Stimulated activated CD8-positive, alpha-beta memory T cell treated with anti-CD3 and anti-CD28 coated beads, Interleukin-4, amount 100 ng/mL, for 24 hours (primary cell): ENCODE measurements at places on chromosomes 2 and 18.
A peak's percentile ranks its signal among the peaks of the same experiment; 100 is the strongest.

DNA sequence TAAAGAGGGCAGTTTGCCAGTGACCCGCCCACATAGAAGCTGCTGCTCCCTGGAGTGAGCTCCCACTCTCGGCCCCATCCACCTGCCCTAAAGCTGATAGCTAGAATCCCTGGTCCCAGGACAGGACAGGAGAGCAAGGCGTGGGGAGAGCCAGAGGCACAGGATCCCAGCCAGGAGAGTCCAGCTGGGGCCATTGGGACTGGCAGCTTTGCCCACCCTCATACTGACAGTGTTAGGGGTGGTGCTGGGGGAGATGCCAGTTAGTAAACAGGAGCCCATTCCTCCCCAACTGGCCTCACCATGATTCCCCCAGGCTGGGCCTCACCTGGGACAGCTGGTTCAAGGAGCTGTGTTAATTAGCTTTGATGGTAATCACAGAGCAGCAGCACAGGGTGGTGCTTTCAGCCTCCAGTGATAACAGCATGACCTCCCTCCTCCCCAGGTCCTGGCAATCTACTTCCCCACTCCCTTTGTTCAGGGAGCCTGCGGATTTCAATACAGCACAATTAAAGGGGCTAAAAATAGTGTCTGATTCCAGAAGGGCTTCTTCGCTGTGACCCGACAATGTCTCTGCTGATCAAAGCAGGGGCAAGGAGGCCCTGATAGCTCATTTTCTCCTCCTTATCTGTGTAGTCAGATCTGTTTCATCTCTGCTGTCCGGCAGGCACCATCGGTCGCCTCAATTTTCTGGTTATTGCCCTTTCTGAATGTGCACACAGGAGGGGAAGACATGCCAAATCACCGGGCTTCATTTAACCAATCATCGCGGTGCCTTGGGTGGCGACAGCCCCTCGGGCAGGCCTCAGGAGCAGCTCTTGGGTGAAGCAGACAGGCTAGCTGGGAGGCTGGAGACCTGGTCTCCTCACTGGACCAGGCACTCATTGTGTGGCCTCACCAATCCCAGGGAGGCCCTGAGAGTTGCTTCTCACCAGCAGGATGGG, 119.9 kb upstream of the TEX51 start:
- DNase-seq = no peak

- DNase-seq = no peak
These were observed 385.2 kb downstream of the ARHGAP15 start for GRCh38 chr2:143514413-143514812.

DNA sequence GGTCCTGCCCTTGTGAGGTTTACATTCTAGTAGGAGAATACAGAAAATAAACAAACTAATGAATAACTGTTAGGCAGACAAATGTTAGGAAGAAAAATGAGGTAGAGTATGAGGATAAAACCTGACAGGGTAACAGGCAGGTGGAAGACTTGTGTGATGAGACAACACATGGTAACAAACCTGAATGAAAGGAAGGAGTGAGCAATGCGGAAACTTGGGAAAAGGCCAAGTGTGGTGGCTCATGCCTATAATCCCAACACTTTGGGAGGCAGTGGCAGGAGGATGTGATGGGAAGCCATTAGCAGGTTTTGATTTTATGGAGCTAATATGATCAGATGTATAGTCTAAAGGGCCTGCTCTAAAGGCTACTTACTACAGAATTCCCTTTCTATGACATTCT, 74.2 kb downstream of the INO80D start:
- no peak for DNase-seq

DNA sequence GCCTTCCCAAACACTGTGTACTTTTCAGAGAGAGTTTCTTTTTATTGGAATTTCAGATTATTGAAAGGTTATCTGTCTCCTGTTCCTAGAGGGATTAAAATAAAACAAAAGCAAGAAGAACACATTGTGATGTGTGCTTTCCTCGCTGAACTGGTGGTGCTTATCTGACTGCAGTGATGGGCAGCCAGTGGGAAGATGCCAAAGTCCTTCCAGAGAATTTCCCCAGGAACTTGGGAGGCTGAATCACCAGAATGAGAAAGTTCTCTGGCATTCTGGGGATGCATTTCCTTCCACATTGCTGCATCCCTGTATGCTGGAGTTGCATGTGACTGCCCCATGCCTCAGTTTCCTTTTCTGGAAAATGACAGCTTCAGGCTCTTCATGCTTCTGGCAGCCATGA, 53.9 kb upstream of the SEC11C start:
- no peak for DNase-seq

GRCh38 chr2:5093056-5093455, 599.1 kb upstream of the SOX11 start:
- DNase-seq = no peak

DNA sequence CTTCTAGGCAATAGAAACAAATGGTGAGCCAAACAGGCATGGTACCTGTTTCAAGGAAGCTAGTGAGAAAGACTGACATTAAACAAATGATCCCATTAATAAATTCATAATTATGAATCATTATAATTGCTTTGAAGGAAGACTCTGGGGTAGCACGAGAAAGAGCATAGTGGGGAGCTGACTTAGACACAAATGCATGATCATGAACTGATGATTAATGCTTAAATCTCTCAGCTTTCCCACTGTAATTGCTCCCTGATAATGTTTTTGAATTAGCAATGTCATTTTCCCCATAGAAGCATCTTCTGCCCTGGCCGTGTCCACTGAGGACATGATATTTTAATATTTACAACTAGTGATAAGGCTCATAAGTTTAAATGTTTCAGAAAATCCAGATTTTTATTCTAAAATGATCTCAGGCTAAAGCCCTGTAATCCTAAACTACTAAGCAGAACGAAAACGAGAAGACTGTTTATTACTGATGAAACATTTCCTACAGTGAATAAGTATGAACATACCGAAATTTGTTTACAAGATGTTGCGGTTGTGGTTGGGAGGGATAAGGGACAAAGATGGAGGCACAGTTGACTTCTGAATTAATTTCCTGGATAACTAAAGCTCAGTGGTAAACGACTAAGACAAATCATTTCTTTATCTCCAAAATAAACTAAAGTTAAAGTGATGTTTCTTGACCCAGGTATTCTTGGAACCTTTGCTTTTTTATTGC, 47.3 kb upstream of the TACR1 start:
- no peak for DNase-seq

GRCh38 chr2:29755829-29756228, 165.6 kb downstream of the ALK start:
- no peak for DNase-seq

DNA sequence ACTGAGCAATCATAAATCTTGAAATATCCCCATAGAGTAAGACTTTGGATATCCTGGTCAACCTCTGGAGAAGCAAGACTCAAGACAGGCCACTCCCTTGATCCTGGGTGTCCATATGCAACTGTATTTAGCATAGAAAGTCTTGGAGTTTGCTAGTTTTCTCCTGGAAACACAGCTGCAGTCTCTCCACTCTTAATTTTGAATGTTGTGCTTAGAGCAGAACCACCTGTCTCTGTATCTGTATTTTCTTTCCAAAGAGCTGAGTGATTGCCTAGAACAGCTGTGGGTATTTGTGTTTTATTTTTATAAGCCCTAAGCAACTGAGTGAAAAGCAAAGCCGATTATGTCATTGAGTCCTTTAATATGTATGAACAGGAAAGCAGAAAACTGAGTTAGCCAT, 64.1 kb upstream of the ADAM23 start:
- DNase-seq = no peak

GRCh38 chr2:13660231-13660630, 943.5 kb downstream of the TRIB2 start:
- DNase-seq = no peak

GRCh38 chr2:45852450-45853150, 201.1 kb downstream of the PRKCE start:
- no peak for DNase-seq

- DNase-seq = no peak
These were observed 130.5 kb downstream of the LPIN1 start for GRCh38 chr2:11876889-11877288.

DNA sequence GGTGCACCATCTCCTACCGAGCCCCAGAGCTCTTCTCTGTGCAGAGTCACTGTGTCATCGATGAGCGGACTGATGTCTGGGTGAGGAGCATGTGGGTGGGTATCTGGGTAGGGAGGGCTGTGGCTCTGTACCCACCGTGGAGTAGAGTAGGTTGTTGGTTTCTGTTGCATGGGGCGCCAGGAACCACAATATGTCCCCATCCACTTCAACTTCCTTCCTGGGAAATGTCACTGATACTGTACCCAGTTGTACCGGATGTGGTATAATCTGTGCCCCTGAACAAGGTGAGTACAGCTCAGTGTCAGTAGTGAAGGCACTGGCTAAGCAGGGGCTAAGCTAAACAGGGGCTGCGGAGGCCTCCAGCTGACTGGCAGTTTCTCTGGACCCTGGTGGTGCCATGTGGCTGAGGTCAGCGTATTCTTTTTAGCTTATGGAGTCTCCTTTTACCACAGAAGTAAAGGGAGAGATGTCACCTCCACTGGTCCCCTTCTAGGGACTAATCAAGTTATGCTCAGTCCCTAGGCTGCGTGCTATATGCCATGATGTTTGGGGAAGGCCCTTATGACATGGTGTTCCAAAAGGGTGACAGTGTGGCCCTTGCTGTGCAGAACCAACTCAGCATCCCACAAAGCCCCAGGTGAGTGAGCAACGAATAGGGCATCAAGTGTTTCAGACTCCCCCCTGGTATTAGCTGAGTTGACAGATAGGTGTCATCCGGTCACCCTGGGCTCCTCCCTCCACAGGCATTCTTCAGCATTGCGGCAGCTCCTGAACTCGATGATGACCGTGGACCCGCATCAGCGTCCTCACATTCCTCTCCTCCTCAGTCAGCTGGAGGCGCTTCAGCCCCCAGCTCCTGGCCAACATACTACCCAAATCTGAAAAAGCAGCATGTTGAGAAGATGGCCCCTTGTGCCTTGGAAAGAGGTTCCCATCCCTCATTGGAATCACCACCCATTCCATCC, 2.7 kb downstream of the STK16 start:
- peak; percentile 42 for DNase-seq

- DNase-seq = no peak
These were observed 266.8 kb upstream of the CXCR4 start for GRCh38 chr2:136384531-136385303.

GRCh38 chr18:80210312-80211083, 36.8 kb downstream of the PARD6G start:
- DNase-seq = no peak

DNA sequence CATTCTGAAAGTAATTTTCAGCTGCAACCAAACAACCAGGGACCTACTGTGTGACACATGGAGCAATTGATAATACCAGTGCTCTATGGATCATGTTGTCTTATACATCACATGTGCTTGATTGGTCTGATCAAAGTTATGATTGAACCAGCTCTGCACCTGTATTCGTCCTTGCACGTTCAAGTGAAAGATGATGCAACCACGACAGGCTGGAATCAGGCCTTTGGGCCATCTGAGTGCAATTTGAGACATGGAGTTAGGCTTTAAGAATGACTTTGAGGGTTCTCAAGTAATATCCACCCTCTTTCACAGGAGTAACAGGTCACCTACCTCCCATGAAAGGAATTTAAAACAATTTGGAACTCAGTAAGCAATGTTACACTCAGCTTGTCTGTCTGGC, 165.2 kb downstream of the SLC8A1 start:
- no peak for DNase-seq

GRCh38 chr2:129224486-129224885, 755.0 kb upstream of the RAB6C start:
- DNase-seq = no peak

DNA sequence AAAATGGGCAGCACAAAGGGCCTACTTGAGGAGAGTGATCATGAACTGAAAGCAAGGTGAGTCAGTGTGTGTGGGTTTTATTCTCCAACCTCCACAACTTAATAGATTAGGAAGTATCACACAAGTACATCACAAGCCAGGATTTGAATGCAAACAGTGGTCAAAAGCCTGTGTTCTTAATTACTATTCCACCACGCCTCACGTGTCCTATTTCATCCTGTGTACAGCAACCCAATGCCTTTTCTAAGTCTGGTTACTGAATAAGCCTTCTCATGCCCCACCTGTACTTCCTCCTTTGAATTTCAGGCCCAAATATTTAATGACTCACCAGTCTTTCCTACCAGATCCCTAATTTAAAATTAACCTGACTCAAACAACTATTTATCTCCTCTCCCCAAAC, 755.7 kb upstream of the SLC8A1 start:
- DNase-seq = no peak

DNA sequence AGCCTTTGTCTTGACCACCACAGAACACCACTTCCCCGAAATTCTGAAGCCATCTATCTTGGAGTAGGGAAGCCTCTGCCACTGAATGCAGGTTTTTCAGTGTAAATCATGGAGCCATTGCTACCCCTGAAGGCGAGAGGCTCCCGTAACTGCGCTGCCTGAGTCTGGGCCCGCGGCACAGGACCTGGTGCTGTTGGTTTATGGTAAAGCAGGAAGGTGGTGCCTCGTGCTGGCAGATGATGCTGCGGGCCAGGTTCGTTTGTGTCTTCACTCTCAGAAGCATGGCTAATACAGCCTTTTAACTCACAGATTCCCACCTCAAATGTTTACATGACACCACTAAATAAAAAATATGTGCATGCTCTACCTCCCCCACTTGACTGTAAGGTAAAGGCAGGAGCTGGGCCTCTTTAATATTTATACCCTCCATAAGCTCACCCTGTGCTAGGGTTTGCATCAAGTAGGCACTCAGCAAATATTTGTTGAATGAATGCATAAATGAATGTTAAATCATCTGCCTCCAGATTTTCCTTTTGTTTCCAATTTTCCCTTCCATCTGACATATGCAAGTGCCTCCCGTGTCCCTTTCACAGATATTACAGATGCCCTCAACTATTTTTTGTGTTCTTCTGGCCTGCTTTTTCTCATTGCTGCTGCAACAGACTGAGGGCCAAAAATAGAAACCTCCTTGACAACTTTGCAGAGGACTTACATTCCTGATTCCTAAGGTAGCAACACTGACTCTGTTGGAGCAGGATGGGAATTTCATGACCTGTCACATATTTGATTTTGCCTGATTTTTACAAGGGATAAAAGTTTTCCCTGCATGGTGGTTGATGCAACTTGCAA, 83.5 kb upstream of the CPO start:
- DNase-seq = no peak

DNA sequence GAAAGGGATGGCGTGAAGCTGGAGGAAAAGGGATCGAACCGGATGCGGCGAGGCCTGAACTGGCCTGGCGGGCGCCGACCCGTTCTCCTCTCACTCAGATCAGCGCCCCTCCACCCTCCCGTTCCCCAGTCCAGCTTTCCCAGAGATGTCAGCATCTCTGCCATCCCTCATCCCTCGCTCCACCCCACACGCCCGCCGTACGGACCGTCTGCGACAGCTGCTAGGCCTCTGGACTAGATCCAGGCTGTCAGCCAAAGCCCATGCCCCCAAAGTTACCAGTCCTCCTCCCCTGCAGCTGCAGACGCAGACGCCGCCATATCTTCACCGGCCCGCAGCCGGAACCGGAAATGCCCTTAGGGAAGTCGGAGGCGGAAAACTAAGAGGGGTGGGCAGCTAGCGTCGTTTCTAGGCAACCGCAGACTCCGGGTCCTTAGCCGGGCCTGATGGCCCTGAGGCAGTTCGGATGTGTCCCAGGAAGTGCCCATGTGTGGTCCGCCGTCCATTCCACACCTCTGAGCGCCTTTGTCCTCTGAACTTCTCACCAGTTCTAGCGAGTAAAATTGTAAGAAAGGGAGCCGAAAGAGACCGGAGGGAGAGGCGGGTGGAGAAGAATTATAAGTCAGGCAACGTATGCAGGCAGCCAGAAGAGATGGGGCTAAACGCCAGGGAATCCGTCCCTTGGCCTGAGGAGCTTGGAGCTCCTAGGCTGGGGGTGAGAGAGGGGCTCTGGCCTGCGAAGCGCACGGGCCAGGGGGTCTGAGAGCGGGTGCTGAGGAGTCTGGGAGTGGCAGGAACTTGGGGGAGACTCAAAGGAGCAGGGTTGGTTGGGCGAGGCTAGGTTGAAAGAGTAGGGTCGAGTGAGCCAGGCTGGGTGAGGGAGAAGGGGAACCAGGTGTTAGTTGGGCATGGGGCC, at the start of the genes RNF25 and STK36:
Gene RNF25 (minus strand): TSS at position 349 of the 913 bp plus-strand sequence. CDS start 32 bp downstream, at position 317.
Gene STK36 (plus strand): TSS at position 433 of the 913 bp plus-strand sequence. CDS start 744 bp downstream, outside the sequence.
- DNase-seq = peak; percentile 72
